ENCODE measurements at places on chromosomes 7 and 10.
A peak's percentile ranks its signal among the peaks of the same experiment; 100 is the strongest.

DNA sequence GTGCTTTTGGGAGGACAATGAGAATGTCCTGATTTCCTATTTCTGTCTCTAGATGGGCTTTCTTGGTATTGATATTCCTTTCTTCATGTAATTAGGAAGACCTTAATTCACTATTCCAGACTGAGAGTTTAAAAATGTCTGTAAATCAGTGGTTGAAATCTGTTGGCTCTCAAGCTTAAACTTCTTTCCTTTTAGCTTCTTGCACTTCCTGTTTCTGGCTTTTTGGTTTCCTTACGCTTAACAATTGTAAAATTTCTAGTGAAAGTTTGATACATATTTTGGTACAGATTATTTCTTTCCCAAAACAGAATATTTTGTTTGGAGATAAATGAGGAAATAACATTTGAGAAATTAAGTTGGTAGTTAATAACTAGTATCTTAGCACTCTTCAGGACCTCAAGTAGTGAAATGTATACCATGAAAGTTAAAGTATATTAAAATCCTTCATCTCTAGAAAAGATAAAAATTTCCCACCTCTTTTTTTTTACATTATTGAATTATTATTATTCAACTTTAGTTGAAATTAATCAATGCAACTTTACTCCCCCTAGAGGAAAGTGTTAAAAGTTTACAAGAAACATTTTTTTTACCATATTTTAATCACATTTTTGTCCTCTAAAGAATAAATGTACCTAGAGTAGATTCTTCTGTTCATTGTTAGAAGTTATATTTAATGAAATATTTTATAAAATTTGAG, 137.2 kb downstream of the PHTF2 start:
- H3K27me3 ChIP-seq = no peaks in the 10 kb centered on the region
- peak; percentile 21 for DNase-seq
- no peaks in the 10 kb centered on the region for H3K36me3 ChIP-seq
- peaks cover 6% of the 10 kb centered on the region for H3K4me1 ChIP-seq

DNA sequence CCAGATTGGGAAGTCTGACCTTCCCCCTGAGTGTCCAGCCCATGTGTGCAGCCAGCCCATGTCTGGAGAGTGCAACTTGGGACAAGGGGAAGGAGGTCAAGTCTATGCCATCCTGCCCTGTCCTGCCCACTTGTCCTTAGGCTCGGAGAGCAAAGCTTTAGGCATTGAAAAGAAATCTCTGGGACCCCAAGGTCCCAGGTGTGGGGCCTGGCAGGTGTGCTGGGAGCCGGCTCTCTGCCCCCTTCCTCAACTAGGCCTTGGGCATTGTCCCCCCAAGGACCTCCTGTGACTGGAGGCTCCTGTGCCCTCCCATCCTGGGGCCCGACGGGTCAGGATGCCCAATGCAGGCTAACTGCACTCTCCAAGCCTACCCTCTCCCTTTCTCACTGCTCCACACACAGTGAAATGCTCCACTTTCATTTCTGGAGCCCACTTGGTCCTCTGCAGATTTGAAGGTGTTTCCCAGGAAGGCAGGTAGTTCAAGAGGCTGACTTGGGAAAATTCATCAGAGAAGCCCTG, 124.7 kb downstream of the PTPN20 start:
- H3K27me3 ChIP-seq = no peaks in the 10 kb centered on the region
- H3K36me3 ChIP-seq = no peaks in the 10 kb centered on the region
- no peaks in the 10 kb centered on the region for H3K4me1 ChIP-seq
- no peak overlapping the region for H3K4me3 ChIP-seq

- H3K4me3 ChIP-seq = no peak overlapping the region
- no peaks in the 10 kb centered on the region for H3K36me3 ChIP-seq
- H3K4me1 ChIP-seq = no peaks in the 10 kb centered on the region
- H3K27ac ChIP-seq = no peak overlapping the region
- no peak for DNase-seq
Observed at GRCh38 chr10:12807096-12807755, 194.3 kb downstream of the CCDC3 start.

GRCh38 chr7:52705768-52706167, 329.7 kb upstream of the POM121L12 start:
- no peak overlapping the region for H3K27ac ChIP-seq
- no peaks in the 10 kb centered on the region for H3K36me3 ChIP-seq
- no peak overlapping the region for H3K4me3 ChIP-seq
- no peaks in the 10 kb centered on the region for H3K4me1 ChIP-seq

- no peaks in the 10 kb centered on the region for H3K36me3 ChIP-seq
- peak; percentile 6 for DNase-seq
- H3K4me3 ChIP-seq = no peak overlapping the region
- H3K27ac ChIP-seq = no peak overlapping the region
Observed at GRCh38 chr7:98249106-98249505, 2.9 kb downstream of the TECPR1 start.

DNA sequence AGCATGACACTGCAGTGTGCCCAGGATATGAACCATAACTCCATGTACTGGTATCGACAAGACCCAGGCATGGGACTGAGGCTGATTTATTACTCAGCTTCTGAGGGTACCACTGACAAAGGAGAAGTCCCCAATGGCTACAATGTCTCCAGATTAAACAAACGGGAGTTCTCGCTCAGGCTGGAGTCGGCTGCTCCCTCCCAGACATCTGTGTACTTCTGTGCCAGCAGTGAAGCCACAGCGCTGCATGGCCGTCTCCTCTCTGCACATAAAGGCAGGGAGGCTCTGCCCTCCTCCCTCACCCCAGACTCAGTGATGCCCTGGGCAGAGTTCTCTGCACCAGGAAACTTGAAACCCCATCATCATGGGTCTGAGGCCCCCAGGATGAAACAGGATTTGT, 70.7 kb upstream of the PRSS58 start:
- no peak overlapping the region for H3K4me3 ChIP-seq
- H3K4me1 ChIP-seq = no peaks in the 10 kb centered on the region
- H3K27me3 ChIP-seq = peaks cover 44% of the 10 kb centered on the region
- H3K27ac ChIP-seq = no peak overlapping the region
- H3K36me3 ChIP-seq = no peaks in the 10 kb centered on the region
- no peak for DNase-seq

DNA sequence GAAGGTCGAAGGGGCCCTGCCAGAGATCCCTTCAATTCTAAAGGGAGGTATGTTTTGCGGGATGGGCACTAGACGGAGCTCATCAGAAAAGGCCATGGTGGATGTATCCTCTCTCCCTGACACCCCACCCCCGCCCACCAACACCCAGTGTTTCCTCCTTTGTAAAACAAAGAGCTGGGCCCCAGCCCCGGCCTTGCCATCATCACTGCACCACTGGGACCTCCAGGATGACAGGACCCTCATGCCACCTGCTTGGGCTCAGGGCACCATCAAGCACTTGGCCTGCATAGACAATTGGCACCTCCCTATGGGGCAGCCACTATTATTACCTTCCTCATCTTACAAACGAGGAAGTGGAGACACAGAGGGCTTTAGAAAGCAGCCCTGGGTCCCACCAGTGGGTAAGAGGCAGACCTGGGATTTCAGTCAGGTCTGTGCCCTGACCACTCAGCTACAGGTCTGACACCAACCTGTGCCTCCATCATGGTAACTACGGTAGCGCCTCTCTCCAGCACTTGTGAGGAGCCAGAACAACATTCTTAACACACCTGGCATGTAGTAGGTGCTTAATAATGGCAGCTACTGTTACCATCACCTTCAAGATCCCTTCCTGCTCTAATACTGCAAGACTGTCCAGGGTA, 2.0 kb downstream of the CALML3 start:
- H3K27ac ChIP-seq = no peak overlapping the region
- no peak for DNase-seq
- no peaks in the 10 kb centered on the region for H3K36me3 ChIP-seq
- no peaks in the 10 kb centered on the region for H3K4me1 ChIP-seq
- no peak overlapping the region for H3K4me3 ChIP-seq

DNA sequence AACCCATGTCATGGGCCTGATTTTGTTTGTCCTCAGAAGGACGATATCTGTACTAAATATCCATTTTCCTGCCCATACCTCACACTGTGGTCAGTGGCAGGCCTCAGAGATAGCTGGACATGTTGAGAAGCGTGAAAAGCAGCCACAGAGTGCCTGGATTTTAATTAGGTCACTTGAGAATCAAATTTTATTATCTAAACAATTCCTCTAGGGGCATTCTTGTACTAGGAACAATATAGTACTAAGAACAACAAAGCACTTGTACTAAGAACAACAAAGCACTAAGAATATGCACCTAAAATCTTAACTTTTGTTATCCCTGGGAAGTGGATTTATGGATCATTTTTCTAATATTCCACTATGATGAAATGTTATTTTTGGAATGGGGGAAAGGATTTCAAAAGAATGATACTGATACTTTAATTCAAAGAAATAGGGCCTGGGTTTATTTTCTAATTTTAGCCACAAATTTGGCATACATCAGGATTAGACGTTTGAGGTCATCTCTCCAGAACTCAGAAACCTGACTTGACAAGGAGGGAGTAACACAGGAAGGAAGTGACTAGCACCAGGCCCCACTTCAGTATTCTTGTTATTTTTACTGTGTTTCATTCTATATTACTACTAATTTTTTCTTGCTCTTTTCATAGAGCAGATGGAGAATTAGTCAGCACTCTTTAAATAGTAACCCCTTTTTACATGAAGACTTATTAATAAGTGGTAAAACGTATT, 112.2 kb downstream of the EXOC4 start:
- no peak overlapping the region for H3K4me3 ChIP-seq
- no peak overlapping the region for H3K27ac ChIP-seq
- H3K4me1 ChIP-seq = no peaks in the 10 kb centered on the region
- H3K36me3 ChIP-seq = no peaks in the 10 kb centered on the region

- H3K36me3 ChIP-seq = no peaks in the 10 kb centered on the region
- H3K4me3 ChIP-seq = no peak overlapping the region
- H3K27ac ChIP-seq = no peak overlapping the region
- H3K27me3 ChIP-seq = 0 out of 2 replicates have a peak, but pooled peaks cover 2% of the 10 kb centered on the region
Observed at GRCh38 chr10:48649349-48649944, 35.2 kb upstream of the WDFY4 start.

DNA sequence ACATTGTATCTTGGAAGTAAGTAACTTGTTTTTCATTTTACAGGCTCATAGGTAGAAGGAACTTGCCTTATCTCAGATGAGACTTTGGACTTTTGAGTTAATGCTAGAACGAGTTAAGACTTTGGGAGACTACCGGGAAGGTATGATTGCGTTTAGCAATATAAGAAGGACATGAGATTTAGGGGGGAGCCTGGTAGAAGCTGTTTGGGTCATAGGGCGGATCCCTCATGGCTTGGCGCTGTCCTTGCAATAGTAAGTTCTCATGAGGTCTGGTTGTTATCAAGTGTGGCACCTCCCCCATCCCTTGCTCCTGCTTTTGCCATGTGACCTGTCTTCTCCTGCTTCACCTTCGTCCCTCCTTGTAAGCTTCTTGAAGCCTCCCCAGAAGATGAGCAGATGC, 110.3 kb downstream of the MKX start:
- no peaks in the 10 kb centered on the region for H3K36me3 ChIP-seq
- H3K4me3 ChIP-seq = no peak overlapping the region
- H3K27ac ChIP-seq = no peak overlapping the region
- no peaks in the 10 kb centered on the region for H3K27me3 ChIP-seq

- peak; percentile 54 for DNase-seq
- H3K4me1 ChIP-seq = peaks cover 5% of the 10 kb centered on the region
- H3K27me3 ChIP-seq = no peaks in the 10 kb centered on the region
- no peak overlapping the region for H3K27ac ChIP-seq
- H3K4me3 ChIP-seq = no peak overlapping the region
- no peaks in the 10 kb centered on the region for H3K36me3 ChIP-seq
Observed at GRCh38 chr7:118104812-118105441, 79.0 kb upstream of the LSM8 start.

DNA sequence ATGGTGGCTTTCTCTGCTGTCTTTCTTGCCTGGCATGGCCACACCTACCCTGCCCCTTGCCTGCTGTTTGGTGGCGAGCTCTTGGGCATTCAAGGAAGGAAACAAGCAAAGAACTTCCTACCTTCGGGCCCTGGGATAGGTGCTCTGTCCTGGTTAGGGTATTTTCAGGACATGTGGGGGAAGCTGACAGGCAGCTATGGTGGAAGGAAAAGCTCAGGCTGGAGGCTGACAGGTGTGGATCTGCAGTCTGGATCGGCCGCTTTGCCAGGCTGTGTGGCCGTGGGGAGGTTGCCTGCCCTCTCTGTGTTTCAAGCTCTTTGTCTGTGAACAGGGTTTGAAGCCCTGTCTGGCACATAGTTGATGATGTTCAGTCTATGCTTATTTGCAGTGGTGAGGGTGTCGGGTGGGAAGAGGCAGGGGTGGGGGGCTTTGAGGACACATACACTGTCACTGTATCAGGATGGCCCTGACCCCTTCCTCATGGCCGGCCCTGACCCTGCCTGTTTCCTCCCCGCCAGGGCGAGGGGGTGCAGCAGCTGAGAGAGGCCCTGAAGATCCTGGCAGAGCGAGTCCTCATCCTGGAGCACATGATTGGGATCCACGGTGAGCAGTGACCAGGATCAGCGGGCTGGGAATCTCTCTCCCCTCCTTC, 73.7 kb downstream of the MYL10 start:
- no peak overlapping the region for H3K4me3 ChIP-seq
- no peaks in the 10 kb centered on the region for H3K36me3 ChIP-seq
- no peak for DNase-seq
- H3K4me1 ChIP-seq = no peaks in the 10 kb centered on the region

GRCh38 chr10:46539596-46540411, 16.7 kb downstream of the GPRIN2 start:
- H3K27me3 ChIP-seq = no peaks in the 10 kb centered on the region
- no peaks in the 10 kb centered on the region for H3K36me3 ChIP-seq
- no peak overlapping the region for H3K4me3 ChIP-seq
- H3K27ac ChIP-seq = no peak overlapping the region
- H3K4me1 ChIP-seq = peaks cover 9% of the 10 kb centered on the region

DNA sequence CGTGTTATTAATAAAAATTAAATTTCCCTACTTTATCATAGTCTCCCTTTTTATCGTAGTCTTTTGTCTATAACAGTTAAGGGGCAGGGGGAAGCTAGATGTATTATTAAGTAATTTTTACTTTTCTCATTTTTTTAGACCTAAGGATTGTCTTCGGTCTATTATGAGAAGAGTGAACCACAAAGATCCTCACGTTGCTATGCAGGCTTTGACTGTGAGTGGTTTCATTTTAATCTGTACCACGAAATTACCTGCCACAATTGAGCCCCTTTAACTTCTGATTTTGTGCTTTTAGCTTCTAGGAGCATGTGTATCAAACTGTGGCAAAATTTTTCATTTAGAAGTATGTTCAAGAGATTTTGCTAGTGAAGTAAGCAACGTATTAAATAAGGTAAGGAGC, 40.6 kb downstream of the STAM start:
- no peaks in the 10 kb centered on the region for H3K4me1 ChIP-seq
- no peak overlapping the region for H3K27ac ChIP-seq
- no peaks in the 10 kb centered on the region for H3K27me3 ChIP-seq
- no peak for DNase-seq
- no peak overlapping the region for H3K4me3 ChIP-seq

Measured in PC-3 (cell line).